Stimulated activated CD8-positive, alpha-beta memory T cell treated with anti-CD3 and anti-CD28 coated beads, Interleukin-7, amount 100 ng/mL, for 48 hours (primary cell): ENCODE measurements at places on chromosomes 4 and X.

DNA sequence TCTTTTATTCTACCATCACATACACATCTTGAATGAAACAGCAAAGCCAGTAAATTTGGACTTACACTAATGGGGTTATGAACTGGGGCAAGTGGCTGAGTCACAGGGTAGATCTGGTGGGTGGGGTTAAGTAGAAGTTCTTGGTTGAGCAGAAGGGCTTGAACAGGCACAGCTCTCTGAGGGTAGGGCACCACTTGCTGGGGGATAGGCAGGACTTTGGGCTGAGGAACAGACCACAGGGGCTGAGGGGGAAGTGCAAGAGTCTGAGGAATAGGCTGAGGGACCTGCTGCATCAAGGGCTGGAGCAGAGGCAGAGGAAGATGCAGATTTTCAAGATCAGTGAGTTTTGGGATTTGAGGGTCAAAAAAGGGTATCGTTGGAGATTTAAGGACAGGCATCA lies 8.3 kb downstream of the CSN2 start:
- DNase-seq: no peak

DNA sequence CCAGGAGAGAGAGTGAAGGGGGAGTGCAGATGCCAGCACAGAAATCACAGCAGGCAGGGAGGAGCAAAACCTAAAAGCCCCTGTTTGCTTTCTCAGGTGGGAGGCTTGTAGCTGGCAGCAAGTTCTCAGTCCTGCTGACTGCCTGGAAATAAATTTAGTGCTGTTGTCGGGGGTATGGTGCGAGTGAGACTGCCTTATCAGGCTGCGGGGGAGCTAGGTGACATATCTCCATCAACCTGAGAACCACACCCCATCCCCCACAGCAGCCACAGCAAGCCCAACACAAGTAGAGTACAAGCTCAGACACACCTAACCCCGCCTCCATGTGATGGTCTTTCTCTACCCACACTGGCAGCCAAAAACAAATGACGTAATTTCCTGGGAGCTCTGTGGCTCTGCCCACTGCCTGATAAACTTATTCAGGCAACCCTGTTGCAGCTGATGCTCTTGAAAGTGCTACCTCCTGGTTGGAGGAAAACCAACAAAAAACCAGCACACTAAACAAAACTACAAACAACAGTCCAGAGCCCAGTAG lies 953.4 kb upstream of the NDST4 start:
- no peak for DNase-seq

GRCh38 chr4:43103048-43103447 lies 210.5 kb downstream of the GRXCR1 start:
- no peak for DNase-seq

- DNase-seq: no peak
These were observed 302.6 kb downstream of the CBLL2 start for GRCh38 chrX:22575161-22575845.

DNA sequence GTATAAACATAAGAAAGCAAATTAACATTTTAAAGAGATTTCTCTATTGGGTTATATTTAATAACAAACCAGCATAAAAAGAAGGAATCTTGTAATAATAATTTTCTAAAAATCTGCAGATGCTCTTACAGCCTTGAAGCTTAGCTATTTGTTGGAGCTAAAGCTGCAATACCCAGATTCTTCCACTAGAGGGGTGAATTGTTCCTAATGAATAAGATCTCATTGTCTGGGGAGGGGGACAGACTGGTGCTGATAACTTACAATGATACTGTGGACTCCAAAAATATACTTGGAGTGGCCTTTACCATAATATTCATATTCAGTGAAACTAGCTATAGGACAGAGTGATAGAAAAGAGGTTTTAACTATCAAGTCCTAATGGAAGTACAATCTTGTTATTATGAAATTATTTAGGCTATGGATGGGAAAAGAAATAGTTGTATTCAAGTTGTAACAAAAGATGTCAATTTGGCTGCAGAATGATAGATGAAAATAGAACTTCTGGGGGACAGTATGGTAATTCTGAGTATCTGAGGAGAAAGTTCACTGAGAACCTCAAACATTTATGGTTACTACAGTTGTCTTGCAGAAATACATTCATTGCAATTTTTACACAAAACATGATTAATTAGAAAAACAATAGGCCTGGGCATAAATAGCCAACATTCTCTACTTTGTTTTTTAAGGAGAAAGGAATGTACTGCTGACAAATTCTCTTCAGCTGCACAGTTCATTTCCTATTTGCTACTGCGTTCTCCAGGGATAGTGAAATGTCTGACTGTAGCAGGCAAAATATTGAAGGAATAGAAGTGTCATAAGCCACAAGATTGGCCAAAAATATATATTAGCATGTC lies 443.3 kb downstream of the GBA3 start:
- DNase-seq: no peak

DNA sequence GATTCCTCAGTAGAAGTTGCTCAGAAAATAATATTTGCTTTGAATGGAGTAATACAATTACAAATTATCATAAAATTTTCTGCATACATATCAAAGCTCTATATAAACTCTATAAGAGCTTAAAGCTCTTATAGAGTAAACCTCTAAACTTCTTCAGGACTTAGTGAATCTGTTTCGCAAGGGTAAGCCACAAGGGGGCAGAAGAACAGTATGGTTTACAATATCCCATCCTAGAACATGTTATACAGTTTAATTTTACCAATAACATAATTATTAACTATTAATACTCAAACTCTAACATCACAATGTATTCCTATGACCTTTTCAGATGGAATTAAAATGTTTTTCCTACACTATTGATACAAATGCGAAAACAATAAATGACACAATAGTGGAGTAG lies 33.8 kb upstream of the SPANXN1 start:
- no peak for DNase-seq

- no peak for DNase-seq
These were observed 242.8 kb downstream of the ADGRL3 start for GRCh38 chr4:61442936-61443335.

GRCh38 chr4:54837576-54838140 lies 179.9 kb downstream of the KIT start:
- DNase-seq: no peak

DNA sequence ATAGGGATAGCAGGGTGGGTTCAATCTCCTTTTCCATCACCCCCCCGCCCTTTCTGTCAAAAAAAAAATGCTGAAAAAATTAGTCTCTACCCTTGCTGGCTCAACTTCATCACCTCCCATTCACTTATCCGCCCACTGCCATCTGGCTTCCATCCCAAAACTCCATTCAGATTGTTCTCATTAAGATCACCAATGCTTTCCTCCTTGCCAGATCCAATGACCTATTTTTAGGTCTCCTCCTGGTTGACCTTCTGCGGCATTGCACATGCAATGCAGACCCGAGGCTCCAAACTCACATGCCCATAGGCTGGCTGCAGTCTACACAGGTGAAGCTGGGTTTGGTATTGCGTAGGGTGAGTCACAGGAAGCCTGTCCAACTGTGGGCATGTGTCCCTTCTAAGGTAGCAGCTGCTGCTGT lies 21.1 kb upstream of the STIM2 start:
- no peak for DNase-seq

DNA sequence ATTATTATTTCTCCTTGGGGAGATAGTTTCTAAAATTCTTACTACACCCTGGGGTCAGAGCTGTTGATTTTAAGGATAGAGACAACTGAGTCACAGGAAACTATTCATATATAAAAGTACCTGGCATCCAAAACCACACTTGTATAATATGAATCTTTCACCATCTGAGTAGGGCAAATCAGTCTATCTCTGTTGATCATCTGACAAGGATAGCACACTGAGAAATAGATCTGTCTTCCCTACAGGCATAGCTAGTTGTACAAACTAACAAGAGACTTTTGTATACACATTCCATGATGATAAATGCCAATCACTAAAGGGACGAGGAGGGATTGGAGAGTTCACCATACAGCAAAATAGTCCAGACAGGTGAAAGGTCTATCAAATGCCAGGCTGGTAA lies 30.0 kb downstream of the PKD2 start:
- no peak for DNase-seq

DNA sequence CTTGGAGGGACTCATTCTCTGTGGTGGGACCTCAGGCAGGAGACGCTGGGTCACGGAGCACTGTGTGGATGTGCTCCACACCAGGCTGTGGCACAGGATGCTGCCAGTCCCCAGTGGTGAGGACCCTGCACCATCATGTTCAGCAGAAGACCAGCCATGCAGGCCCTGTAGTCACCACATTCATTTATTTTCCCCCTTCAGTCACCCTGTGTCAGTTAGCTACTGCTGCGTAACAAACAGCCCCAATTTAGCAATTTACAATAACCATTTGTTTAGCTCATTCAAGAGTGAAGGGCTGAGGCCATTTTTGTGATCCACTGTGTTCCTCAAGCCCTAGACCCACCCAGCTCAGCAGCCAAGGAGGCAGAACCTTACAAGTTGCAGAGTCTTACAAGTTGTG lies 23.6 kb upstream of the ADRA2C start:
- DNase-seq: no peak

DNA sequence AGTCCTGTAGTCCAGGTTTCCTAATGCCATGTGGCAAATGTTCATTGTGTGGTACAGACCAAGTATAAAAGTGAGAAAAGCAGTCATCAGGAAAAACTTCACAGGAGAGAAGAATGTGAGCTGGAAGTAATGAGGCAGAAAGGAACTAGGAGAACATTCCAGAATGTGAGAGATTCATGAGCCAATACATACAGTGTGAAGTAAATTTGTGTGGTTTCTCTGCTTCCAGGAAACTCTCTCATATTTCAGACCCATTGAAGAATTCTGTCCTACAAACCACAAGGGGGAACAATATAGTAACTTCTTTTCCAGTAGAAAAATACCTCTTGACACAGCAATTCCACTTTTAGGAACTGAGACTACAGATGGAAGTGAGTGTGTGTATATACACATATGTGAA lies 136.5 kb downstream of the RNF150 start:
- DNase-seq: no peak

DNA sequence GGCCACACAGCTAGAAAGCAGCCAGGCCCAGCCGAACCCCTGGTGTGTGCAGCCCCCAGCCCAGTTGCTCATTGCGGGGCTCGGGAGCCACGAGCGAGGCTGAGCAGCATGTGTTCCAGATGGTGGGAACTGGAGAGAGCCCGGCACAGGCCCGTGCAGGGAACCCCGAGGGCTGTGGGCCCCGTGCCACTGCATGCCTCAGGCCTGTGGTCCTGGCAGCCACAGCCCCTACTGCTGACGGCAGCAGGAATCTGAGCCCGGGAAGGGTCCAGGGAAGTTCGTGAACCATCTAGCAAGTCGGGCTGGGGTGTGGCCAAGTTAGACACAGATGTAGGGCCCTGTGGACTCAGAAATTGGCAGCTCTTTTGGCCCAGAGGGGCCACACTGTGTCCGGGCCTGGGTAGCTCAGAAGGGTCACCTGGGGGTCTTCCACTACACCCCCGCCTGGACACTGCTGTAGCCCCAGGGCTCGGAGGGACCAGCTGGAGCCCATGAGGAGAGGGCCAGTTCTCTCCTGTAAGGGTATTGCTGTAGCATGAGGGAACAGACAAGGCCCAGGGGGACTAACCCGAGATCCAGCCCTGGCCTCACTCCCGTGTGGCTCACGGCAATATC lies 12.1 kb downstream of the HTRA3 start:
- DNase-seq: no peak

DNA sequence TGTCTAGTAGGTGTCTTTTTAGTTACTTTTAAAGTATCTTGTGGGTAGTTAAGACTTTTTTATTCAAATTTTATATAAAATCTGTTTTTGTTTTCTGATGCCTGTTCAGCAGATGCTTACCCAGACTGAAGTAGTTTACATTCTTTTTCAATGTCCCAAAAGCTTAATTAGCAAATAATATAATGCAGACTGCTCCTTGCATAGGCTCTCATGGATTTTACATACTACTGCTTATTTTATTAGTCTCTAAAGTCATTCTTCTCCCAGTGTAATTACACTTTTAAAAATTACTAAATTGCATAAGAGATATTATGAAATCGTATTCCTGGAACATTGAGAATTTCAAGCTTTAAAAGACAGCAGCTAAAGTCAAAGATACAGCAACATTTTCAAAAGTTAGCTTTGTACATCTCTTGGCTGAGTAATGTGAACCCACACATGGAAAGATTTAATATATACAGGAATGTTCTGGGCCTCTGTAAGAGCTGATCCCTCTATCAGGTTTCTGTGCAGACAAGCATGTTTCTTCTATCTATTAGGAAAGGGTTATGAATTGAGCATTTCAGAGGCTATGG lies 148.4 kb upstream of the SPRY1 start:
- no peak for DNase-seq

GRCh38 chrX:312621-313331 lies 5.8 kb downstream of the GTPBP6 start:
- no peak for DNase-seq

GRCh38 chr4:155543126-155543765 lies 123.4 kb upstream of the GUCY1A1 start:
- DNase-seq: no peak

DNA sequence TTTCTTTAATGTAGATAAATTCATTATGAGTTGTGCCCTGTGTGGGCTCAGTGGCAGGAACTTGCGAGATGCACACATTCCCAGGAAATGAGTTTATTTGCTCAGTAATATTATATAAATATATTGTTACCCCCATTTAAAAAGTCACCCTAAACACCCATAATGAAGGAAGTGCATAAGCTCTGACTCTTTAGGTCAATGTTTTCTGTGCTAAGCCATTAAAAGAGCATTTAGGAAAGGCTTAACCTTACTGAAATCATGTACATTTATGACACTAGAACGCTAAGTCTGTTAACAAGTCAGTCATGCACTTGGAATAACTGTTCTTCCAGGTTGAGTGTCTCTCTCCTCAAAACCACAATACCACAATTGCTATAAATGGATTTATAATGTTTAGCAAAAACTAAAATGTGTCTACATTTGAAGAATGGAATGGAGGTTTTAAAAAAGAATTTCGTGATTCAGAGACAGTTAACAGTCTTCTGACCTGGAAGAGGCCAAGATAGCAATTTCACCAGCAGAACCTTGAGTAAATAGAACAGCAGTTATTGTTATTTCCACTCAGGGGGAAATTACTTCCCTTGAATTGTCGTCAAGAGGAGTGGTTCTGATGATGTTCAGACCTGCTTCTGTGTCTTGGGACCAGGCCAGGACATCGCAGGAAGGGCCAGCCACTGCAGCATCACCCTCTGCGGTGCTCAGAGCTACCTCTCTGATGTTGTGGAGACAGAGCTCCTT lies 91.1 kb upstream of the VEGFC start:
- DNase-seq: no peak

DNA sequence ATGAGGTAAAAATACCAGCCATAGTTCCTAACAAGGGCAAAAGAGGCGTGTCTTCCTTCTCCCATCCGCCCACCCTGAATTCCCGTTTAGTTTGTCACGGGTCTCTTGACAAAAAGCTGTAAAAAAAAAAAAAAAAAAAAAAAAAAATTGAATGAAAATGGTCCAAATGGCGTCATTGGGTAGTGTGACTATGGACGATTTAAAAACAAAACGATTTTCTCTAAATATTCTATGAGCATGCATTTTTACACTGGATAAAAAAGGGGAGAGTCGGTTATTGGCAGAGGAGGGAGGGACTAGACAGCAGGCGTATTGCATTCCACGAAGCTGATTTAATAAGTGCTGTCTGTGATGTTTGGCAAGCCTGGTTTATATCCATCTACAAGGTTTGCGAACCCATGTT lies at the start of gene FAM133A:
FAM133A (plus strand) TSS at position 338 of the 403 bp plus-strand sequence. CDS start 35,214 bp downstream, outside the sequence.
- no peak for DNase-seq
